ENCODE measurements at places on chromosomes 2 and 18.

- DNase-seq: no peak
These were observed 64.9 kb downstream of the GALNT1 start for GRCh38 chr18:35646449-35646848.

DNA sequence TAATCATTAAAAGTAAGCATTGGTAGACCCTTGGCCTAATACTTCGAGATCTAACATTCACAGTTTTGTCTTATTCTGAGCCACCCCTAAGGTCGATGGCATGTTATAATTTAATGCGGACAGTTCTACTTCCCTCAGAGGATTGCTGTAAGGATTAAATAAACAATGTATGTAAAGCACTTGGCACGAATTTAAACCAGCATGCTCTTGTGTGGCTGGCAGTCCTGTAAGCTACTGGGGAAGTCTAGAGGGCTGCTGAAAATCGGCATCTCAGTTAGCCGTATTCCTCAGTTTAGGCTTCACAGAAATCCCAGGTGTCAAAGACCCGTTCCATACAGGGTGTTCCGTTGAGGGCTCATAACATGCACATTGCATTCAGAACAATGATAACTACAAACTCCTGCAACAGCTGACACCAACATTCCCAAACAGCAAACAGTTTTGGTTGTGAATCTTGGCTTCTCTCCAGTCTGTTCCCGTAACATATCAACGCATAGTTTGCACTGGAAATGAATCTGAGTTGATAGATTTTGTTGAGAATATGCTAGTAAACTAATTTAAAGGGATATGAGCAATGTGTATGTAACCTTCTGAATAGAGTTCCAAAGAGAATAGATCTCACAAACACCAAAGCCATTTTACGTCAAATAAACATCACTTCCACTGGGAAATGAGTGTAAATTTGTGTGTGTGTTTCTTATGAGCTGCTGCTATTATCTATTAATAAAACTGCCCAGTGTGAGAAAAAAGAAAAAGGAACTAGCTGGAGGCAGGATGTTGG, 52.2 kb upstream of the ACKR3 start:
- no peak for DNase-seq

DNA sequence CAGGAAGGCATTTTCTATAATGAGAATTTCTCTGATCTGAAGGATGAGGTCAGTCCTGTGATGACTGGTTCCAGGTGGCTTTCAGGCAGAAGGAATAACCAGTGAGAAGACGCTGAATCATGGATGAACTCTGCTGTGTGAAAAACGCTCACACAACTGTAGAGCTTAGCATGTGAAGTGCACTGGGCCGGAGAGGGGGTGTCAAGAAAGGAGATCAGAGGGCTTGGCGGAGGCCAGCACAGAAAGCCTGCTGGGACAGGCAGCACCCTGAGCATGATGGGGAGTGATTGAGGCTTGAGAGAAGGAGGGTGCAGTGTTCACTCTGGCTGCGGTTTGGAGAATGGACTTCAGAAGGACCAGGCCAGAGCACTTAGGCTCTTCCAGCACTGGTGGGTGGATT, 236.5 kb downstream of the TPGS2 start:
- DNase-seq: no peak

- no peak for DNase-seq
These were observed 38.8 kb downstream of the NCKAP1 start for GRCh38 chr2:182999348-183000028.

Data from stimulated activated CD8-positive, alpha-beta memory T cell treated with anti-CD3 and anti-CD28 coated beads, Interleukin-7, amount 100 ng/mL, for 1 hour (primary cell).